T-helper 22 cell (primary cell): ENCODE measurements at places on chromosomes 11 and 22.

GRCh38 chr11:73563539-73564200 lies 34.2 kb downstream of the FAM168A start:
- no peak for DNase-seq

DNA sequence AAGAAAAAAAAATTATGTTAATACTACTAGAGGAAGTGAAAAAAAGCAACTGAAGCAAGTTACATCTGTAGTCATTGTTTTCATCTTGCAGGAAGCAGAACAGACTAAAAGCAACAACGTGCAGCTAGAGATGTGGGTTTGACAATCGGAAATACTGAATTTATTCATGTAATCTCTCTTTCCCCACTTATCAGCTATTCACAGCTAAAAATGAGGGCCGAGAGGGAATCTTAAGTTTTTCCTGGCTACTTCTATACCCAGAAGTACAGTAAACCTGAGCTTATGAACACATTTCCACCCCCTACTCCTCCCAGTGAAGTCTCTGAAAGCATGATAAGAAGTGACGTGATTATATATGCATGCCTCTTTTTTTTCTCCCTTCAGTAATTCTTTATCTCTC lies 116.5 kb downstream of the SPON1 start:
- DNase-seq: no peak

GRCh38 chr11:129435499-129436245 lies 60.0 kb downstream of the BARX2 start:
- DNase-seq: no peak

DNA sequence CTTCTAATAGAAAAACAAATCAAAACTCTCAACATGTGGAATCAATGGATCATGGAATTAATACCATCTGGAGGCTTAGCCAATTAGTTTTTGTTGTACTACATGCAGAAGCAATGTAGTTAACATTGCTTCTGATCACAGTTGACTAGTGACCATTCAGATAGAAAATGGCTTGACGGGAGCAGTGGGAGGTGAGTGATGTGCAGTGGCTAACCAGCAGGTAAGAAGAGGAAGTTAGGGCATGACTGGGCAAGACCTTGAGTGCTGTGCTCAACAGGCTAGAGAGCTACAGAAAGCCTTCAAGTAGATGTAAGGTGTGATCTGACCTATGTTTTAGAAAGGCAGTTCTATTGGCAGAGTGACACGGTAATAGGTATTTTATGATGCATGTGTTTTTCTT lies 60.7 kb upstream of the ALKBH3 start:
- DNase-seq: no peak
